ENCODE measurements at places on chromosomes 2 and 18.
A peak's percentile ranks its signal among the peaks of the same experiment; 100 is the strongest.

GRCh38 chr2:187093771-187094412, 244.9 kb upstream of the ZSWIM2 start:
- no peak for DNase-seq

DNA sequence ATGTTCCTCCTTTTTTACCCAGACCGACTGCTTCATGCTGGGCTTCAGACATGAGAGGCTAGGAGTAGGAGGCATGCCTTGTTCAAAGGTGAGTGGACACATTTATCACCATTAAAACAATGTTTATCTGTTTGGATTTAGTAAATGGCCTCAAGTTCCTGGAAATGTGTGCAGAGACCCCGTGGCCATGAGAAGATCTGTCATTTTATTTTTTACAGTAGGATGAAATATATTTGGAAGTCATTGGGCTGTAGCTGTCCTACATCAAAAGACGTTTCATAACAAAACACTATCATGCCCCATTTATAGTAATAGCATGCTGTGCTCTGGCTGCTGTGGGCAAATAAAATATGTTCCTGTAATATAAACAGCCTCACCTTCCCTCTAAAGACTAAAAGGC, 403.9 kb upstream of the TNP1 start:
- no peak for DNase-seq

- DNase-seq: peak; percentile 82
Measured at GRCh38 chr2:188292348-188293239, 920 bp downstream of the GULP1 start.

GRCh38 chr2:10340593-10340975, 37.9 kb downstream of the HPCAL1 start:
- no peak for DNase-seq

DNA sequence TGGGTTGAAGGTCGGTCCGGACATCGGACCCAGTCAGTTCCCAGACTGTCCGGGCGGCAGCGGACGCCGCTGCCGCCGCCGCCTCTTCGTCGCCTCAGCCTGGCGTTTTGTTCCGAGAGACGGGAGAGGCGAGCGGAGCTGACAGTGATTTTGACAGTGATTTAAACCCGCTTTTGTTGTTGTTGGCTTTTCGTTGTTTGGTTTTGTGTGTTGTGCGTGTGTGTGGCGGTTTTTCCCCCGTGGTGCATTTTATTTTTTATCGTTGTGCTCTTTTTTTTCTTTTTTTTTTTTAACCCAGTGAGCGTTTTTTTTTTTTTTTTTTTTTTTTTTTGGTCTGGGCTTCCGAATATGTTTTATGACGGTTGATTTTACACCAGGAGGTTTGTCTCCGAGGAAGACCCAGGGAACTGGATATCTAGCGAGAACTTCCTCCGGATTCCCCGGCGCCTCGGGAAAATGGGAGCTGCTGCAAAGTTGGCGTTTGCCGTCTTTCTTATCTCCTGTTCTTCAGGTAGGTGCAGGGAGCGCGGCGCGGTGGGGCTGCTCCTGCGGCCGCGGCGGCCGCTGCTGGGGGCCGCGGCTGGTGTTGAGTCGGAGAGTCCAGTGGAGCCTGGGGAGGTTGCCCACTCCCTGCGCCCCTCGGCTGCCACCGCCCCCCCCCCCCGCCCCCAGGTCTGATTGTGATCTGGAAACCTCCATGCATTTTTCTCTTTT, at the start of gene ACVR2A:
TSS of gene ACVR2A (plus strand) at position 333 of the 714 bp plus-strand sequence. CDS start at position 457, 124 bp downstream.
- peak; percentile 94 for DNase-seq

- no peak for DNase-seq
Measured at GRCh38 chr2:140863713-140864112, 1267.1 kb downstream of the LRP1B start.

GRCh38 chr2:72115110-72116080, 32.3 kb downstream of the CYP26B1 start:
- DNase-seq: peak; percentile 99

- DNase-seq: no peak
Measured at GRCh38 chr18:23689616-23690504, 607 bp downstream of the LAMA3 start.

DNA sequence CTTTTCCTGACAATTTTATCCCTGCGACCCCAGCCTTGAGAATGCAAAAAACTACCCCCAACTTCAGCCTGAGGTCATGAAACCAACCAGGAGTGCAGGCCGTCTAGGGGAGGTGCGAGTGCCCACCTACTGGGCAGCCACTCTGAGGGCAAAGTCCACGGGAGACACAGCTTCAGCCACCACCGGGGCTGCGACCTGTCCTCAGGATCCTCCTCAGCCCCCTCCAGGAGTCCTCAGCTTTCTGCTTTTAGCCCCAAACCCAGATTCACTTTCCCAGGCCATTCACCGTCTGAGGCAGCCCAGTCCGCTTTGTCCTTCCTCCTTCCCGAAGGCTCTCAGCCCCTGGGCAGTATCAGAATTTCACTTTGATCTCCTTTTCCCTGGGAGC, 210.2 kb upstream of the TNP1 start:
- DNase-seq: no peak

DNA sequence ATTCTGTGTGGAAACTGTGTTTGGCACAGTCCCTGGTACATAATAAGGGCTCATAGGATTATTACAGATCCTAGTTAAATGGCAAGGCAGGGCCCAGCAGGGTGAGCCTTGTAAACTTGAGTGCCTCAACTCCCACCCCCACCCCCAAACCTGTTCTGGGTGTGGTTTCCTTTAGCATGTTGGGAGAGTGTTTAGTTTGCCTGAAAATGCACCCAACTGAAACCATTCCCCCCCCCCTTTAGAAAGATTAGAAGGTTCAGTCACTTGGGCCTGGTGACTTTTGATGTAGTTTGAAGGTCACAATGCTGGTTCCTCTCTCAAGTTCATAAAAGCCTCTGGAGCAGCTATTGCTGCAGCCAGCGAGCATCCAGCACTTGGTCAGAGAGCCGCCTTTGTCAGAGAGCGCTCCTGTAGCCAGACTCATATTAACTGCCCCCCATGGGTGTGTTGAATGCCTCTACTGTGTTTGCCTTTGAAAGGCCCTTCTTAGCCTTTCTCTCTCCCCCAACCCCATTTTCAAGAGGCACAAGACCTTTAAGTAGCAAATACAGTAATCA, 113.7 kb downstream of the SPTBN1 start:
- DNase-seq: no peak

DNA sequence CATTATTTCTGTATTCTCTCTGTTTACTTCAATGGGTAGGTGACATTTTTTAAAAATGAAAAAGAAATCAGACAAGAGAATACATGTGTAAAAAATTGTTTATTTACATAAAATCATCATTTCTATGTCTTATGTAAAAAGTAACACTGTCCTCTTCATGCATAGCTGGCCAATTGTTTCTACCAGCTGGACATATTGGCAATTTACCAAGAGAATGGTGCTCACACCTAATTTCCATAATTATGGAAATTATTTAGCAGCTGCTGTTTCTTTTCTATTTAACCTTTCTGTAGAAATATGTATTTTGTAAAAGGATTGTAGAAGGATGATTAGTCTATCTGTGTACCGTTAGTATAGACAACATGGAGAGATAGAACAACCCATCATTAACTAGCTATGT, 791.9 kb downstream of the TRIB2 start:
- no peak for DNase-seq

DNA sequence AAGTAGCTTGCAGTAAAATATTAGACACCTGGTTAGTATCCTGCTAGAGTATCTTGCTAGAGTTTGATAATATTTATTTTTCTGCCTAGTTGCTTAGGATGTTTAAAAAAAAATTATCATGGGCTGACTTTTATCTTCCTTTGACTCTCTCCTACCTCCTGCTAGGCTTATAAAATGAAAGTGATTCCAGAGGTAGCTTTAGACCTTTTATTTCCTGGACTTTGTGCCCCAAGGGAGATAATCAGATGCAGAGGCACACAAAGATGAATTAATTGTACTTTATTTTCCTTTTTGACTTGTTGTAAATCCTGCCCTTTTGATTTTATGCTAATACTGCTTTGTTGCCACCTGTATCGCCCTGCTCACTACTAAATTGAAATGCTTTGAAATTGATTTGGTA, 130.7 kb downstream of the WDSUB1 start:
- no peak for DNase-seq

GRCh38 chr2:234339011-234339410, 157.9 kb downstream of the ARL4C start:
- no peak for DNase-seq

DNA sequence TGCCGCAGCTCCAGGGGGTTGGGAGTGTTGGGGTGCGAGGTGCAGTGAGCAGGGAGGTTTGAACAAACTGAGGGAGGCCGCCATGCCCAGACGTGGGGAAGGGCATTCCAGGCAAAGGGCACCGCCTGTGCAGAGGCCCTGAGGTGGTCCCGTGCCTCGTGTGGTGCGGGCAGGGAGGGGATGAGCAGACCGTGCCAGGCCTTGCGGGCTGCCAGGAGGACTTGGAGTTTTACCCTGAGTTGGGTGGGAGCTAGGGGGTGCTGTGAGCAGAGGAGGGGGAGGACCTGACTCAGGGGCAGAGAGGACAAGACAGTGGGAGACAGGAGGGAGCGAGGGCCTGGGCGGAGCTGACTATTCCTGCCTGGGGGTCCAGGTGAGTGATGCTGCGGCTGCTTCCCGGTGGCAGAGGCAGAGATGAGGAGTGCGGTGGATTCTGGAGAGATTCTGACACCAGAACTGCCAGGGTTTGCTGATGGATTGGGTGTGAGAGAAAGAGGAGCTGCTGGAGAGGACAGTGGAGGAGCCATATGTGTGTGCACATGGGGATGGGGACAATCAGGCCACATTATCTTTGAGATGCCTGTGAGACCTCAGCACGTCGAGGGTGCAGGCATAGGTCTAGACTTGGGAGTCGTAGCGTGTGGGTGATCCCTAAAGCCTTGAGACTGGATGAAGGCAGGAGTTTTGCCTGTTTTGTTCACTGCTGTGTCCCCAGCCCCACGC, 23.4 kb downstream of the ZAP70 start:
- DNase-seq: peak; percentile 61

DNA sequence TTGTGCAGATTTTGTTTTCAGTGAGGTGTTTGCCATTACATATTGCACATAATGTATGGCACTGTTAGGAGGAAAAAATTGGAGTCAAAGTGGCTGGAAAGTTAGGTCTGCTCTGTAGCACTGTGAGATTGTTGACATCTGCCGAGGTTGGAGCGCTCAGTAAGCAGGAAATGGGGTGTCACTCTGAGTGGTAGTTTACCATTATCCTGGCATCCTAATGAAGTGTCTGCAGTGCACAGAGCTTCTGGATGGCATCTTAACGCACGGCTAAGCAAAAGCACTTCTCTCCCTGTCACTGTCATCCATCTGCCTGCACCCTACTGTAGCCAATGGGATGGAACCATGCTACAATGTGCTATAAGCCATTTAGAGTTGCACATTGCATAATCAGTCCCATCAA, 561.9 kb downstream of the ARHGAP15 start:
- no peak for DNase-seq

DNA sequence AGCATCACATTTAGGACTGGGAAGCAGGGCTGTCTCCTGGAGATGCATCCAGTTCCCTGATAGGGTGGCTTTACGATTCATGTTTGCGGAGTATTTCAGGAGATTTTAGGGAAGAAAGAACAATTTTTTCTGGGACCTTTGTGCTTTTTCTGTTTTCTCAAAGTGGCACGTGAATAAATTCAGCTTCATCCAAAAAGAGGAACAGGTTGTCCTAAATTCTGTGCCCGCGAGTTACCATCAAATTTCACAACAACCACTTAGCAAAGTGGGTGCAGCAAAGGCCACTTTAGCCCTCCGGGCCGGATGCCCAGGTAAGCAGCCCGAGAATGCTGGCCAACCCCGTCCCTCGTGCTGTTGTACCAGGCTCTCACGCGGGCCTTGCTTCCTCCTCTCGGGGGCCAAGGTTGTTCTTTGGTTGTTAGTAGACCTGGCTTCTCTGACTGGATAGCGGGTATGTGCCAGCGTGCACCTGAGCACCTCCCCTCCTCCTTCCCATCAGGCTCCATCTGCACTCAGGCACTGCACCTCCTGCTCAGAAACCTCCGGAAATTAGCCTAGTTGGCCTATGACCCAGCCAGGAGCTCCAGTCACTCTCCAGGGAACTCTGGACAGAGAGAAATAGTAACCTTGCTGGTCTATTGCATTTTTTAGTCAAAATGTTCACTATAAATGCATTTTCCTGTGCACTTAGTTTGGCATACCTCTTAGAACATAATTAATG, 83.0 kb downstream of the CMPK2 start:
- no peak for DNase-seq

DNA sequence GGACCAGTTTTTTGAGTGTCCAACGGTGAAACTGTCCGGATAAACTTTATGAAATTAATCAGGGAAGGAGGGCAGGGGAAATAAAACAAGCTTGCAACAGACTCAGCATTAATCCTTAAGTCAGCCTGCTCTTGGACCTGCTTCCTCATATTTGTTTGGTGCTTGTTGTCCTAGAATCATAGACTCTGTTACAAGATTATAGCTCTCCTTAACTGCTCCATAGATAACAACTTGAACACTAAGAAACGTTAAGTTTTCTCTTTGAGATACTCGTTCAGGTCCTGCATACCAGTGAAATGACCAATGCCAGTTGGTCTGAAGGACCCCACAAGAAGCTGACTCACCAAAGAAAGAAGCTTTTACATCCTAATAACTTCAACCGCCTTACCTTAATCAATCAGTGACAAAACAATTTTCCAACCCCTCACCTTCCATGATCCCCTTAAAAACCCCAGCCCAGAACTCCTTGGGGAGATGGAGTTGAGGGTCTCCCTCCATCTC, 493.2 kb downstream of the PID1 start:
- DNase-seq: no peak

DNA sequence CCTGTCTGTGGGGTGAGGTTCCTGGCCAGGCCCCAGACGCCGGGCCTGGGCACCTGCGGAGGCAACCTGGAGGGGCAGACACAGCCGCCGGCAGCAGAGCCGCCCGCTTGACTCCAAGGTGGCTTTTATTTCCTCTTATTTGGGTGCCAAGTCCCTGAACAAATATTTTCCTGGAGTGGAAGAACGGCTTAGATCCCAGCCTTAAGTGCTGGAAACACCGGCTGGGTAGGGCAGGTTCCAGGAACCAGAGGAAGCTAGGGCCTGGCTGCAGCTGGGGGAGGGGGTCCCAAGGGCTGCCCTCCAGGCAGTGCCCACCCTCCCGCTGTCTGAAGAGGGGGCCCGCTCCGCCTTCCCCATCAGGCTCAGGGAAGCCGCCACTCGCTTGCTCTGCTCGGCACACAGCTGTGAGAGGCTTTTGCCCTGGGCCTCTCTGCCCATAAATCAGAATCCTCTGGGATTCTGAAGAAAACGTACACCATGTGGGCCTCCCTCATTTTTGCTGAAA, 28.2 kb downstream of the SDC1 start:
- no peak for DNase-seq

DNA sequence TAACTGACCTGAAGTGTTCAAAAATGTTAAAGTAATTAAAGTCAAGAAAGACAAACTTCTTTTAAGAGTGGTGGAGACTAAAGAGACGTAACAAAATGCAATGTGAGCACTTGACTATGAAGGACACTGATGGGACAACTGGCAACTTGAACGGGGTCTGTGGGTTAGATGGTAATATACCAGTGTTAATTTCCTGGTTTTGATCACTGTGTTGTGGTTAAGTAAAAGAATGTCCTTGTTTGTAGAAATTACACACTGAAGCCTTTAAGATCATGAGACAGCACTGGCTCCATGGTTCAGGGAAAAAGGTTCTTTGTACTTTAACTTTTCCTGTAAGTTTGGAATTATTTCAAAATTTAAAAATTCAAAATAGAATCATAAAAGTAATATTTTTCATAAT, 58.2 kb downstream of the REL start:
- DNase-seq: no peak
